ENCODE measurements at places on chromosomes 16 and 17. TPM values are rescaled to one million over a fixed set of nuclear protein-coding genes. Genes with fewer than 3 reads are reported as not detected.

Gene RPL27
- 1,014 TPM for total RNA-seq

GRCh38 chr17:55040611-55041010 lies 72.0 kb downstream of the STXBP4 start:
- no peak for DNase-seq
- no peak overlapping the region for H3K27ac ChIP-seq
- peaks cover 2% of the 10 kb centered on the region for H3K36me3 ChIP-seq
- peaks cover 5% of the 10 kb centered on the region for H3K4me1 ChIP-seq
- no peak overlapping the region for H3K4me3 ChIP-seq

DNA sequence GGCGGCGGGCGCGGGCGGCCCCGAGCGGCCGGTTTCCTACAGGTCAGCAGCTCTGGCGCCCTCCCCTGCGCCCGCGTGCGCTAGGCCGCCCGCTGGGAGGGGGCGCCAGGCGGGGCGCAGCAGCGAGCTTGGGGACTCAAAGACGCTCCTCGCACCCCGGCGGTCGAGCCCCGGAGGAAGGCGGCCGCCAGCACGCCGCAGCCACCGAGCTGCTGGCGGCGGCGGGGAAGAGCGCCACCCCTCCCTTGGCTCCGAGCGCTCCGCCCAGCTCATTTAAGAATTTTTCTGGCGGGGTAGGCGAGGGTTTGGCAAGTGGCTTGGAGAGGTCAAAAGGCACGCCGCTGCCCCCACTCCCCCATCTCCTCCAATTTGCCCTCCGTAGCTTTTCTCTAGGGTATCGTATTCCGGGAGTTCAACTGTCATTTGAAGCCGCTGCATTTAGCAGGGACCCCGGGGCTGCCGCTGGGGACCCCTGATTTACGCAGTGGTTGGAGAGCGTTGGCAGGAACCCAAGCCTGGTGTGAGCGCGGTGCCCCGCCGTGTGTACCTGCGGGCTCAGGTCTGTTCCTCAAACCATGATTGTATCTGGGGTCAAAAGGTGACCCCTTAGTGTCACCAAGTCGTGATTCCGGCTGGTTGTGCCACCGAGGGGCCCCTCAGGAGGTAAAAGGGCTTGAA lies 59.5 kb upstream of the GSE1 start:
- H3K27ac ChIP-seq = peak overlapping the region; percentile 96
- H3K36me3 ChIP-seq = no peaks in the 10 kb centered on the region
- peaks cover 3% of the 10 kb centered on the region for H3K27me3 ChIP-seq
- peak overlapping the region; percentile 88 for H3K4me3 ChIP-seq
- DNase-seq = peak; percentile 47

DNA sequence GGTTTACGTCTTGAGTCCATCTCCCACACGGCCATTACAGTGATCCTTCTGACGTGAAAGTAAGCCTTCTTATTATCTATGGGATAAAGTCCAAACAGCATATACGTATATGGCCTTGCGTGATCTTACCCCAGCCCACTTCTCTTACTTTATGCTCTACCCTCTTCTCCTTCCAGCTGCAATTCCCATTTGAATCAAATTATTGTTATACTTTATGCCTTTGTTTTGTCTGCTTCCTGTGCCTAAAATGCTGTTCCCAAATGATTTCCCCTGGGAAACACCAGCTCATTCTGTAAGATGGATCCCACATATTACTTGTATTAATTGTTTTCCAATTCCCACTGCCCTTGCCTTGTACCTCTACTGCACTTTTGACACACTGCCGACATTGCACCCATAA lies 11.2 kb downstream of the UQCRC2 start:
- no peak overlapping the region for H3K4me3 ChIP-seq
- H3K27ac ChIP-seq = no peak overlapping the region
- peaks cover 1% of the 10 kb centered on the region for H3K4me1 ChIP-seq
- no peaks in the 10 kb centered on the region for H3K27me3 ChIP-seq
- no peak for DNase-seq

DNA sequence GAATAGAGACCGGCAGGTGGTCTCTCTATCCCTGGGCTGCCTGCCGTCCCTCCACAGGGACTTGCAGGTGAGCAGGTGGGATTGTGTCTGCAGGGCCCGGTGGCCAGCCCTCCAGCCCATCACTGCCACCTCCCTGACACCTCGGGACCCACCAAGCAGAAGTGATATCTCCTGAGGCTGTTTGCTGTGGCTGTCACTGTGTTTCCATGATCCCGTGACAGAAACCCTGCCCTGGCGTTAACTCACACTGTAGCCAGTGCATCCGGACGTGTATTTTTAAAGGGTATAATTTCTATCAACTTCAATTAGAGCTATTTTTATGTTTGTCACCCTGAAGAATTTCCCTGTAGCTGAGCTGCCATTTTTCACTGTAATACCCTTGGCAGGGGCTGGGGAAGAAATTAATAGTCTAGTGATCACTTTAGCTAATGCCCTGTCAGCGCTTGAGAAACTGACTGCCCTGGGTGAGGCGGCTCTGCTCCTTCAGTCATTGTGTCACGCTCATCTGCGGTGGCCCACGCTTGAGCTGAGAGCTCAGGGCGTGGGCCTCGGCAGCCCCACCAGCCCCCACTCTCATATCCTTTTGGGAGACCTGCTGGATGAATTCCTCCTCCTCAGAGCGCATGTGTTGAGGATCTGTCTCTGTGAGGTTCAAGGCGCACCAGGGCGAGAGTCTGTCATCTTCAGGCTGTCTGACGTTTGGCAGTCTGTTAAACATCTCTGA lies 229.9 kb upstream of the CIBAR2 start:
- no peak for DNase-seq
- H3K36me3 ChIP-seq = no peaks in the 10 kb centered on the region
- no peaks in the 10 kb centered on the region for H3K4me1 ChIP-seq
- H3K27ac ChIP-seq = no peak overlapping the region
- no peaks in the 10 kb centered on the region for H3K27me3 ChIP-seq
- no peak overlapping the region for H3K4me3 ChIP-seq

GRCh38 chr16:87245511-87245910 lies 71.7 kb downstream of the C16orf95 start:
- peaks cover 17% of the 10 kb centered on the region for H3K4me1 ChIP-seq
- no peak overlapping the region for H3K27ac ChIP-seq
- no peaks in the 10 kb centered on the region for H3K36me3 ChIP-seq
- no peak overlapping the region for H3K4me3 ChIP-seq

- no peak overlapping the region for H3K27ac ChIP-seq
- H3K36me3 ChIP-seq = no peaks in the 10 kb centered on the region
- no peaks in the 10 kb centered on the region for H3K27me3 ChIP-seq
- no peak overlapping the region for H3K4me3 ChIP-seq
- no peaks in the 10 kb centered on the region for H3K4me1 ChIP-seq
- DNase-seq = no peak
These were observed 25.8 kb downstream of the ABR start for GRCh38 chr17:1153795-1154546.

GRCh38 chr17:54623746-54624145 lies 276.9 kb upstream of the TOM1L1 start:
- no peak overlapping the region for H3K27ac ChIP-seq
- no peak overlapping the region for H3K4me3 ChIP-seq
- H3K4me1 ChIP-seq = no peaks in the 10 kb centered on the region
- no peaks in the 10 kb centered on the region for H3K27me3 ChIP-seq
- no peak for DNase-seq

GRCh38 chr17:79088247-79088996 lies 13.8 kb downstream of the ENGASE start:
- H3K36me3 ChIP-seq = no peaks in the 10 kb centered on the region
- H3K4me1 ChIP-seq = peaks cover 8% of the 10 kb centered on the region
- no peak overlapping the region for H3K27ac ChIP-seq
- peaks cover 2% of the 10 kb centered on the region for H3K27me3 ChIP-seq

DNA sequence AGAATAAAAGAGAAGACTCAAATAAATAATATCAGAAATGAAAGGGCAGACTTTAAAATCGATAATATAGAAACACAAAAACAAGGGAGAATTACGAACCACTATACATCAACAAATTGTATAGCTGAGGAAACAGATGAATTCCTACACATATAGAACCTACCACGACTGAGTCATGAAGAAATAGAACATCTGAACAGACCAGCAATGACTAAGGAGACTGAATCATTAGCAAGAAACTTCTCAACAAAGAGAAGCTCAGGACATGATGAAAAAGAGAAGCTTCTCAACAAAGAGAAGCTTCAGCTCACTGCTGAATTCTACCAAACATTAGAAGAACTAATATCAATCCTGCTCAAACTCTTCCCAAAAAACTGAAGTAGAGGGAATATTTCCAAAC lies 255.9 kb downstream of the CEP112 start:
- H3K36me3 ChIP-seq = no peaks in the 10 kb centered on the region
- H3K27me3 ChIP-seq = peaks cover 3% of the 10 kb centered on the region
- H3K4me1 ChIP-seq = no peaks in the 10 kb centered on the region
- no peak overlapping the region for H3K27ac ChIP-seq
- H3K4me3 ChIP-seq = no peak overlapping the region

DNA sequence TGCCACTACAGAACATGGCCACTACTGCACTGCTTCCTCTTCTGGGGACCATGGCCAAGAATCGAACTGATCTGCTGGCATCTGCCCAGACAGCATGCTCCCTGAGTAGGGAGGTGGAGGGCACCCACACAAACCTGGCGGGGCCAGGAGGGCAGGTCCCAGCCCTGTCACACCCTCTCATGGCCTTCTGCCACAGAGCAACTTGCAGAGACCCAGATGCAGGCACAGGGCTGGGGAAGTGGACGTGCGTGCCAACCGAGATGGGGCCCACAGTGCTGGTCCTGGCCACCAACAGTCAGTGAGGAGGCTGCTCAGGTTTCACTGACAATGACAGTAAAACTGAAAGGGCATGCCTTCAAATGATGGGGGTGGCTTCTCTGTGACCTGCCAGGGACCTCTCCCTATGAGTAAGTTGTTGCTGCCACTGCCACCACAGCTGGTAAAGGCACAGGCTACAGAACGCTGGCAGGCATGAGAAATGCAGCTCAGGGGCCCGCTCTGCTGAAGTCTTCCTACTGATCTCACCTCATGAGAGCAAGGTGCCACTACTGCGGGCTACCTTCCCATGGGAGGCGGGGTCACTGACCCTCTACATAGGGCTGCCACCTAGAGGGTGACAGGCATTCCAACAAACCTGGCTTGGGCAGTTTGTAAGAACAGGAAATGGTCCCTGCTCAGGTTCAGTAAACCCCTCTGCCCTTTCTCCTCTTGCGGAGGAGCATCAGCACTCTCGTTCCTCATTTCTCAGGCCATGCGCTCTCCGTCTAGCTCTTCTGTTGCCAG lies 15.5 kb downstream of the HIC1 start:
- no peaks in the 10 kb centered on the region for H3K27me3 ChIP-seq
- no peak overlapping the region for H3K4me3 ChIP-seq
- H3K27ac ChIP-seq = peak overlapping the region; percentile 74
- peak; percentile 76 for DNase-seq

All from activated CD4-positive, alpha-beta T cell treated with anti-CD3 and anti-CD28 coated beads, Interleukin-2, amount 10 ng/mL, durations not matched to agents 7 days and 5 days (primary cell).